ENCODE measurements at places on chromosomes 5 and 9.

GRCh38 chr5:135834639-135835529, at the start of gene SLC25A48:
TSS of gene SLC25A48 (plus strand) at chr5:135834663. CDS start at chr5:135834848, 185 bp downstream.
- peak; percentile 87 for DNase-seq

- no peak for DNase-seq
Observed at GRCh38 chr9:134707731-134708671, 66.4 kb downstream of the COL5A1 start.

- no peak for DNase-seq
Observed at GRCh38 chr5:79008362-79008761, 23.3 kb upstream of the ARSB start.

DNA sequence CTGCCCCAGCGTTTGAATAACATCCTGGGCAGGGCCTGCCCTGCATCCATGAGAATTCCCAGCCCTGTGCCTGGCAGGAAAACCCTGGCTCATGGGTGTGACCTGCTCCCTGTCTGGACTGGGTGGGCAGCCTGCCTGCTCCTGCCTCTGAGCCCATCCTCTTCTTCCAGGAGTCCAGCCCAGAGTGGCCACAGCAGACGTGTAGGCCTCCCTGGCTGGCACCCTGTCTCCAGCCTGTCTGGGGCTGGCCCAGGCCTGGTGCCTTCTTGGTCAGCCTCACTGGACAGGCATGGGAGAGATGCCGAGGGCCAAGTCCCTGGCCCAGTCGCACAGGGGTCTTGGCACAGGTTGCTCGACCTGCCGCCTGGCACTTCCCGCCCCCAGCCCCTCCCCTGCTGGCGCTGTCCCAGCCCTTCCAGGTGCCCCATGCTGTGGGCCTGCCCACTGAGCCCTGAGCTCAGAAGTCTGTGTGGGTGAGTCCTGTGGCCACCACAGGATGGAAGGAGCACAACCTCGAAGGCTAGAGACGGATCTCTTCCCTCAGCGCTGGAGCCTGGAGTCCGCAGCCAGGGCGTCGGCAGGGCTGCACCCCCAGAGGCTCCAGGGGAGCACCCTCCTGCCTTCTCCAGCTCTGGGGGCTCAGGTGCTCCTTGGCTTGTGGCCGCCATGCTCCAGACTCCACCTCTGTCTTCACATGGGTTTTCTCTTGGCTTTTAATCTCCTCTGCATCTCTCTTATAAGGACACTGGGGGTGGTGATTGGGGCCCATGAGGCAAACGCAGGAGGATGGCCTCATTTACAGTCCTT, 11.8 kb upstream of the COL5A1 start:
- DNase-seq, result no peak

DNA sequence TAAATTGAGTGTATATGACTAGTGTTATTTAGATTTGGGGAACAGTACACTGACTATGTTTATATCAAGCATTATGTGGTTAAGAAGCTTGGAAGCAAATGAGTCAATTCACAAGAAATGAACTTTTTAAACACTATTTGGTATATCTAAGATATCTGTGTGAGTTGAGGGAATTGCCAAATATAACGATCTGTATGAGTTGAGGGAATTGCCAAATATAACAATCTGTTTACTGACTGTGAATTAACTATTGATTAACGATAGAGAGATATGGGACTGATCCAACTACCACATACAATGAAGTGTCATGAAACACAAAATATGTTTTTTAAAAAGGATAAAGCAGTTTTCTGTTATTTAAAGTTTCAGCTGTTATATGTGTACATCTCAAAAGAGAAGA, 301.4 kb downstream of the TENT4A start:
- no peak for DNase-seq

- DNase-seq, result peak; percentile 9
Observed at GRCh38 chr9:12884736-12885395, 110.0 kb downstream of the LURAP1L start.

DNA sequence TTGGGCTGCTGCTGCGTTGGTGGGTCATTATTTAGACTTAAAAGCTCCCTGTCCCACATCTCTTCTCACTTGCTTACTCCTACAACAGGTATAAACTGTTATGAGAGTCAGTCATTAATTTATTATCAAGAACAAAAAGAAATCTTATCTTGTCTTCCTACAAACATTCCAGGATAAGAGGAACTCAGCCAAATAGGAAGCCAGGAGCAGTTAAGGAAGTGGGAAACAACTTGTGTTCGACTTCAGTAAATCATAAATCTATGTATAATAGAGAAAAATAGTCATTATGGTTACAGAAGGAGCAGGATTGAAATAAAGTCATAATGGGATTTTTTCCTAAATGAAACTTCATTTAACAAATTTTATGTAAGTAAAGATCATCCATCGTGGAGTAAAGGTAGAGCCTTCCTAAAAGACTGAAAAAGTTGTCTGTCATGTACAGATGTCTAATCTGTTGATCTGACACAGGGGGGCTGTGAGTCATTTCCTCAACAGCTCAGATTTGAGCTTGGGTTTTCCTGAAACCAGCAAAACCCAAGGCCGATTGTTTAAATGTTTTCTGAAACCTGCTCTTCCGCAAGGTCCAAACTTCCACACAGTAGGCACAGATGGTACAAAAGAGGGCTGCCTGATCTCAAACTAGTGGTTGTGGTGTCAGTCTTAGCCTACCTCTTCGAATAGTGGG, 25.3 kb upstream of the LRRTM2 start:
- no peak for DNase-seq

GRCh38 chr5:170387775-170388639, 1.2 kb downstream of the KCNMB1 start:
- no peak for DNase-seq
